Fibroblast of the aortic adventitia (primary cell): ENCODE measurements at places on chromosomes 2 and 18. TPM values are rescaled to one million over a fixed set of nuclear protein-coding genes. Genes with fewer than 3 reads are reported as not detected.

Gene CTDSP1
- total RNA-seq = 53.6 and 70.4 TPM in 2 replicates

Gene WNT10A
- not detected in 2 replicates for total RNA-seq

Gene MERTK
- total RNA-seq = 0.65 and 2.4 TPM in 2 replicates

Gene REG1B
- not detected in 2 replicates for total RNA-seq

Gene L3MBTL4
- total RNA-seq = not detected in 2 replicates

Gene KIF5C
- total RNA-seq = 0.09 TPM in 1 of 2 replicates, not detected in the other

Gene GALNT13
- total RNA-seq = 0.45 and 5.1 TPM in 2 replicates

Gene STK25
- total RNA-seq = 143 TPM in 2 replicates

Gene INHBB
- not detected in 2 replicates for total RNA-seq

Gene ZNF385B
- 4.8 TPM in 1 of 2 replicates, not detected in the other for total RNA-seq

Gene GIGYF2
- 58.5 and 139 TPM in 2 replicates for total RNA-seq

Gene ORC2
- total RNA-seq = 12.7 and 17.4 TPM in 2 replicates

Gene RESP18
- not detected in 2 replicates for total RNA-seq

Gene EN1
- total RNA-seq = 0.63 and 0.90 TPM in 2 replicates

Gene LBX2
- total RNA-seq = 2.0 and 3.0 TPM in 2 replicates

Gene LDAH
- 7.4 and 21.8 TPM in 2 replicates for total RNA-seq

Gene C2orf80
- not detected in 2 replicates for total RNA-seq

Gene SCYGR1
- not detected in 2 replicates for total RNA-seq

Gene FHL2
- total RNA-seq = 92.4 and 267 TPM in 2 replicates

Gene IHH
- 0.09 TPM in 1 of 2 replicates, not detected in the other for total RNA-seq

Gene EVA1A
- total RNA-seq = 25.2 and 28.1 TPM in 2 replicates

Gene VSNL1
- total RNA-seq = 0.90 and 3.7 TPM in 2 replicates

Gene AGXT
- not detected in 2 replicates for total RNA-seq

Gene EVX2
- not detected in 2 replicates for total RNA-seq

Gene IL1RL2
- total RNA-seq = 1.7 and 9.8 TPM in 2 replicates

Gene NTSR2
- not detected in 2 replicates for total RNA-seq

Gene XDH
- total RNA-seq = 3.1 TPM in 1 of 2 replicates, not detected in the other

Gene C2orf72
- not detected in 2 replicates for total RNA-seq

Gene SATB2
- 2.3 and 12.7 TPM in 2 replicates for total RNA-seq

Gene MC4R
- not detected in 2 replicates for total RNA-seq

Gene OTOS
- total RNA-seq = not detected in 2 replicates

Gene COBLL1
- 18.4 and 25.3 TPM in 2 replicates for total RNA-seq

Gene SOX11
- 0.54 TPM in 1 of 2 replicates, not detected in the other for total RNA-seq

Gene WDCP
- total RNA-seq = 6.4 and 9.3 TPM in 2 replicates

Gene REL
- 6.5 and 7.4 TPM in 2 replicates for total RNA-seq

Gene FOXD4L1
- total RNA-seq = 0.09 and 0.16 TPM in 2 replicates

Gene GAREM1
- 2.4 and 5.5 TPM in 2 replicates for total RNA-seq

Gene C2orf92
- total RNA-seq = 1.9 and 2.0 TPM in 2 replicates
